ENCODE measurements at places on chromosomes 1 and 21.

GRCh38 chr1:116760487-116760886, 6.3 kb downstream of the CD2 start:
- DNase-seq, result no peak

DNA sequence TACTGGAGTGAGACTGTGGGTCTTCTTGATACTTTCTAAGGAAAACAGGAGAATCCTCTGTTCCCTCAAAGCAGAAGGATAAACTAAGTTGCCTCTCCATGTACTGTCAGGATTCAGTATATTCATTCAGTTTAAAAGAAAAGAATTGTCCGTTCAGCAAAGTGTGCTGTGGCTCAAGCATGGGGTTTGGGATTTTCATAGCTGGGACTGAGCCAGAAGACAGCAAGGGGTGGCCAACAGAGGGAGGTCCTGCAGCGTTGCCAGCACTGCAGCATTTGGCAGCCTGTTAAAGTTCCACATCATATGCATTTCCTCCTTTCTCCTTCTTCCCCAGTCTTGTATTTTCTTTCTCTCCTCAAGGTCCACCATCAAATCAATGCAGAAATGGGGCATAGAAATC, 75.1 kb downstream of the DTL start:
- DNase-seq, result no peak

DNA sequence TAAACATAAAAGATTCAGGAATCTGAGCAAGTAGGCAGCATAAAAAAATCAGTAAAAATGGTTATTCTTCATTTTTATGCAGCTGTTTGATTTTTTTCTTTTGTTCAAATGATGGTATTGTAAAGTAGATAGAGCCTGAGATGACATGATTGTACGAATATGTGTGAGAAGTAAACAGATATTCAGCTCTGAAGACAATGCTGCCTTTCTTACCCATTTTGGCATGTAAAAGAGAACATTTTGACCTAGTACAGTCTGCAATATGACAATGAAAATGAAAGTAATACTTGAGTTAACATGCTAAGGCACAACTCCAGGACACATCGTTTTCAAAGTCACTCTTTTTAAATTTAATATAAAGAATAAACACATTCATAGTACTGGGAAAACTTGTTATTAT, 95.7 kb upstream of the NCAM2 start:
- no peak for DNase-seq

GRCh38 chr1:166353213-166353612, 186.4 kb upstream of the FAM78B start:
- no peak for DNase-seq

- DNase-seq, result no peak
Observed at GRCh38 chr1:39110325-39110851, 84.2 kb downstream of the NDUFS5 start.

Data from NCI-H1930 (cell line).